ENCODE measurements at places on chromosomes 13 and 19.

GRCh38 chr19:14325863-14326262 is 55.4 kb upstream of the ADGRE5 start:
- no peak for DNase-seq

DNA sequence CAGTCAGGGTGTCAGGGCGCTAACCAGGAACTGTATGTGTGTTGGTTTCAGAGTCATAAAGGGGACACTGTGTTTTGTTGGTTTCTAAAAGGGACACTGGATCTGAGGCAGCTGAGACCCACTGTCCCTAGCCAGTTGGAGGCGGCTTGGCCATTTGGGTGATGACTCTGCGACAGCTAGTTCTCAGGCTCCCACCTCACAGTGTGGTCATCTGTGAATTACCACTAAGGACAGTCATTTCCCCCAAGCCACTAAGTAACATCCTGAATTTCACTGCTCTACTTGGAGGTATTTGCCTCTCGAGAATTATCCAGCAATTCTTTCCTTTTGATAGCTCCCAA is 51.5 kb downstream of the EPS15L1 start:
- no peak for DNase-seq

- peak; percentile 62 for DNase-seq
Measured at GRCh38 chr19:33905937-33906577, 109.4 kb downstream of the KCTD15 start.

- DNase-seq: no peak
Measured at GRCh38 chr13:53807251-53807834, 778.7 kb downstream of the OLFM4 start.

All from mucosa of gallbladder (tissue), 1 donor.